Activated T-helper 2 cell treated with anti-CD3 and anti-CD28 coated beads, Interferon-gamma antibody, Interleukin-2, Interleukin-4, amounts not matched to agents 10 μg/mL and 5 μg/mL and 100 μg/mL, durations not matched to agents 14 hours and 24 hours and 36 hours (primary cell): ENCODE measurements at places on chromosomes 1 and 21. TPM values are rescaled to one million over a fixed set of nuclear protein-coding genes. Genes with fewer than 3 reads are reported as not detected.

RPE65 gene
- not detected in 2 replicates for total RNA-seq

KRTAP21-1 gene
- total RNA-seq = not detected in 2 replicates

SLC1A7 gene
- not detected in 2 replicates for total RNA-seq

GRCh38 chr1:156815961-156816422 lies 656 bp downstream of the SH2D2A start:
- H3K36me3 ChIP-seq = peaks cover 61% of the 10 kb centered on the region
- H3K27me3 ChIP-seq = no peaks in the 10 kb centered on the region
- peak overlapping the region; percentile 100 for H3K27ac ChIP-seq
- peaks cover 48% of the 10 kb centered on the region for H3K4me1 ChIP-seq

- no peak for DNase-seq
- H3K4me3 ChIP-seq = no peak overlapping the region
- no peaks in the 10 kb centered on the region for H3K36me3 ChIP-seq
- peaks cover 28% of the 10 kb centered on the region for H3K27me3 ChIP-seq
- no peaks in the 10 kb centered on the region for H3K4me1 ChIP-seq
- H3K27ac ChIP-seq = no peak overlapping the region
Observed at GRCh38 chr1:64479874-64480273, 9.9 kb downstream of the CACHD1 start.

EPHA8 gene
- total RNA-seq = not detected in 2 replicates

DNA sequence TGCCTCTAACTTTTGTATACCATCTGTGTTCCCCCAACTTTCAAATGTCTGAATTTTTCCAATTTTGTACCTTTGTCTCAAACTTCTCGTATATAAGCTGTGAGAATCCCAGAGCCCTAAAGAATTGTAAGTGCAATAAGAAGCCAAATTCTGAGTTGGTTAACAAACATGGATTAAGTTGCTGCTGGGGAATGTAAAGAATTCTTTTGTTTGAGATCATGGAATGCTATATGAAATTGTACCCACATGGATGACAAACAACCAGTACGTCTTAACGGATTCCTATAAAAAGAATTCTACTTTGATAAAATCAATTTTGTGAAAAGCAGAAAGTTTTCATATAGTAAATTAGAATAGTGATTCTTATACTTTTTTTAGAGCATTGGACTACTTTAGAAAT lies 72.4 kb upstream of the CYP2J2 start:
- H3K36me3 ChIP-seq = no peaks in the 10 kb centered on the region
- no peaks in the 10 kb centered on the region for H3K4me1 ChIP-seq
- DNase-seq = no peak
- H3K4me3 ChIP-seq = no peak overlapping the region
- H3K27me3 ChIP-seq = no peaks in the 10 kb centered on the region
